ENCODE measurements at places on chromosomes 6 and 20. TPM values are rescaled to one million over a fixed set of nuclear protein-coding genes. Genes with fewer than 3 reads are reported as not detected.

TTLL9 gene
- total RNA-seq: 3.7 TPM

SAMD3 gene
- 6.1 TPM for total RNA-seq

ENPP3 gene
- total RNA-seq: 0.25 TPM

GHRH gene
- total RNA-seq: not detected

ID4 gene
- total RNA-seq: 76.7 TPM

SAMD5 gene
- 10.3 TPM for total RNA-seq

TENT5A gene
- total RNA-seq: 2.5 TPM

GSTA3 gene
- total RNA-seq: not detected

TRIM31 gene
- total RNA-seq: not detected

RTEL1 gene
- total RNA-seq: 10.6 TPM

SLC17A2 gene
- not detected for total RNA-seq

PACRG gene
- total RNA-seq: 5.4 TPM

SLC22A2 gene
- total RNA-seq: 0.74 TPM

SLCO4A1 gene
- total RNA-seq: 1.7 TPM

PLN gene
- 0.74 TPM for total RNA-seq

TM9SF4 gene
- 18.2 TPM for total RNA-seq

CASS4 gene
- 0.49 TPM for total RNA-seq

HCK gene
- 2.5 TPM for total RNA-seq

SPDEF gene
- not detected for total RNA-seq

STX11 gene
- 0.49 TPM for total RNA-seq

LINC00237 gene
- 2.7 TPM for total RNA-seq

ADGB gene
- 0.25 TPM for total RNA-seq

AGER gene
- total RNA-seq: 0.98 TPM

CTNNBL1 gene
- 49.2 TPM for total RNA-seq

MYLK4 gene
- 0.49 TPM for total RNA-seq

RNF114 gene
- total RNA-seq: 25.6 TPM

SLC4A11 gene
- total RNA-seq: under 0.01 TPM

EBF4 gene
- total RNA-seq: 10.6 TPM

SFTA2 gene
- not detected for total RNA-seq

TCP1 gene
- total RNA-seq: 248 TPM

DEFB114 gene
- total RNA-seq: not detected

SALL4 gene
- 0.49 TPM for total RNA-seq

IPCEF1 gene
- total RNA-seq: 10.1 TPM

BPIFB4 gene
- not detected for total RNA-seq

TTBK1 gene
- 15.0 TPM for total RNA-seq

NRN1 gene
- total RNA-seq: 9.6 TPM

OR11A1 gene
- total RNA-seq: not detected

EGFL8 gene
- total RNA-seq: 6.6 TPM

RIPPLY2 gene
- total RNA-seq: 8.1 TPM

SEL1L2 gene
- under 0.01 TPM for total RNA-seq

PDYN gene
- total RNA-seq: 4.9 TPM

SLC17A3 gene
- total RNA-seq: not detected

ZNF165 gene
- total RNA-seq: 0.49 TPM

PDE10A gene
- total RNA-seq: 54.6 TPM

RNF39 gene
- not detected for total RNA-seq

PBOV1 gene
- not detected for total RNA-seq

CAPN11 gene
- total RNA-seq: 0.25 TPM

MAS1L gene
- total RNA-seq: not detected

DSE gene
- 11.8 TPM for total RNA-seq

PROKR2 gene
- 9.3 TPM for total RNA-seq

TNNC2 gene
- total RNA-seq: 0.25 TPM

KHDC1 gene
- total RNA-seq: 2.7 TPM
